ENCODE measurements at places on chromosomes 2 and 18.

DNA sequence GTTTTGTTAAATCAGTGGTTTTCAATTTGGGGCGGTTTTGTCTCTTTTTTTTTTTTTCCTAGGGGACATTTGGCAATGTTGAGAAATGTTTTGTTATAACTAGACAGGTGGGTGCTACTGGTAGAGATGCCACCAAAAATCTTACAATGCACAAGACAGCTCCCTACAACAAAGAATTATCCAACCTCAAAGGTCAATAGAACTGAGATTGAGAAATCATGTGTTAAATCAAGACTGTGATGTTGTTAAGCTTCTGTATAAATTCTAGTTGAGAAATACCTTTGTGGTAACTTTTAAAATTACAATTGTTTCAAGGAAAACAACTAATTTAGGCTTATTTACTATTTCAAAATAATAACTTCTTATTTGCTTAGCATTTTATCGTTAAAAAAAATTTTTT is 9.4 kb upstream of the SPOPL start:
- DNase-seq = no peak

DNA sequence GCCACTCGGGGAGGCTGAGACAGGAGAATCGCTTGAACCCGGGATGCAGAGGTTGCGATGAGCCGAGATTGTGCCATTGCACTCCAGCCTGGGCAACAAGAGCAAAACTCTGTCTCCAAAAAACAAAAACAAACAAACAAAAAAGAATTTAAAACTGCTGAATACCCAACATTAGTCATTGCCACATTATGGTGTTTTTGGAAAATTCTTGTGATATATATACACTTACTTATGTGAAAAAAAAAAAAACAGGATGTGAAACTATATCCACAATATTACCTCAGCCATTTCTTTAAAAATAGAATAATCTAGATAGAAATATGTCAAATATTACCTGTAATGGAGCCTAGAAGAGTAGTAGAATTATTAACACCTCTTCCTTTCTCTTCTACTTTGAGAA is 288.3 kb upstream of the FN1 start:
- DNase-seq = no peak

DNA sequence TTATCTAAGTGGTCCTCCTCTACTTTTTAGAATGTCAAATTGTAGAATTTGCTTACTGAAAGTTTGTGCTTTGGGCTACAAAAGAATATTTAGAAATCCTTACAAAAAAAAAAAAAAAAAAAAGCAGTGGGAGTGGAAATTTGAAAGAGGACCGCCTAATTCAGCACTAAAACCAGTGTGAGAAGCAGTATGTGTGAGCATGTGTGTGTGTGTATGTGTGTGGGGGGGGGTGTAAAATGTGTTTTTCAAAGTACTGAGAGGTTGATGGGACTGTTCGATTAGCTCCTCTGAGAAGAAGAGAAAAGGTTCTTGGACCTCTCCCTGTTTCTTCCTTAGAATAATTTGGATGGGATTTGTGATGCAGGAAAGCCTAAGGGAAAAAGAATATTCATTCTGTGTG is at the start of gene VIT:
Gene VIT (plus strand): TSS at position 175 of the 400 bp plus-strand sequence. CDS start 19,664 bp downstream, outside the sequence.
- DNase-seq = no peak

GRCh38 chr2:127166231-127166860 is 53.8 kb downstream of the CYP27C1 start:
- no peak for DNase-seq

GRCh38 chr2:187876554-187876953 is 322.3 kb upstream of the TFPI start:
- DNase-seq = no peak

DNA sequence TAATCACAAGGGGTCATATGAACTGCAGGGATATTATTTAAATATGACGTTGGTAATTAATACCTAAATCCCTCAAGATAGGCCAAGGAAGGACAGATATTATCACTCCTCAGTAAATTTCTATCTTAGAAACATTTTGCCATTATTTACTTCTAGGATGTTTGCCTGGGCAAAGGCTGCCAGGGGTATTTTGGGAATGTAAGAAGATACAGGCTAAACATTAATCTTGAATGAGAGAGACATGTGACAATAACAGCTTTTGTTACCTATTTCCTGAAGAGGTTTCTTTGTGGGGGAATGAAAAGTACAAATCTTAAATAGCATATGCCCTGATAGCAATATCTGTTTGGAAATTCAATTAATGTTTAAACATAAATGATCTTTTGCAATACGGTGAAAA is 756 bp upstream of the CCDC195 start:
- no peak for DNase-seq

- DNase-seq = peak; percentile 68
Observed at GRCh38 chr18:34158881-34159690, 65.6 kb downstream of the NOL4 start.

GRCh38 chr2:133061874-133062593 is 392.0 kb upstream of the LYPD1 start:
- DNase-seq = no peak

- no peak for DNase-seq
Observed at GRCh38 chr2:11680901-11681721, 11.1 kb upstream of the NTSR2 start.

All from hippocampal formation (tissue), 2 donors.